ENCODE measurements at places on chromosomes 2 and 18.

- peak; percentile 15 for DNase-seq
These were observed 148.0 kb downstream of the SMAD7 start for GRCh38 chr18:48802543-48803290.

- no peak for DNase-seq
These were observed 87.8 kb downstream of the KCTD1 start for GRCh38 chr18:26460449-26461091.

DNA sequence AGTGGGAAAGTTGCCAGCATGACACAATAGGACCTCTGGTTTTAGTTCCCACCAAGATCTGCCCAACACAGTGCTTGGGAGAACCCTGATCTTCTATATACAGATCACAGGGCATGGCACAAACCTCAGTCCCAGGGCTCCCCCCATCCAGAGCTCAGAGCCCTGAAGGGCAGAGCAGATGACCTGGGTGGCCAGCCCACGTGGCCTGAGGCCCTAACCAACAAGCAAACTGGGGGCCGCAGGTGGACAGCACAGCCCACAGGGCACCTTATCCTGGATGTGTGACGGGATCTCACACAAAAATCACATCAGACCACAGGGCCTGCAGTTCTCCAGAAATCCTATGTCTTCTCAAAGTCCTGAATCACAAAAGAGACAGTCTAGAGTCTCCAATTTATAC, 34.7 kb downstream of the CRACDL start:
- DNase-seq = no peak

DNA sequence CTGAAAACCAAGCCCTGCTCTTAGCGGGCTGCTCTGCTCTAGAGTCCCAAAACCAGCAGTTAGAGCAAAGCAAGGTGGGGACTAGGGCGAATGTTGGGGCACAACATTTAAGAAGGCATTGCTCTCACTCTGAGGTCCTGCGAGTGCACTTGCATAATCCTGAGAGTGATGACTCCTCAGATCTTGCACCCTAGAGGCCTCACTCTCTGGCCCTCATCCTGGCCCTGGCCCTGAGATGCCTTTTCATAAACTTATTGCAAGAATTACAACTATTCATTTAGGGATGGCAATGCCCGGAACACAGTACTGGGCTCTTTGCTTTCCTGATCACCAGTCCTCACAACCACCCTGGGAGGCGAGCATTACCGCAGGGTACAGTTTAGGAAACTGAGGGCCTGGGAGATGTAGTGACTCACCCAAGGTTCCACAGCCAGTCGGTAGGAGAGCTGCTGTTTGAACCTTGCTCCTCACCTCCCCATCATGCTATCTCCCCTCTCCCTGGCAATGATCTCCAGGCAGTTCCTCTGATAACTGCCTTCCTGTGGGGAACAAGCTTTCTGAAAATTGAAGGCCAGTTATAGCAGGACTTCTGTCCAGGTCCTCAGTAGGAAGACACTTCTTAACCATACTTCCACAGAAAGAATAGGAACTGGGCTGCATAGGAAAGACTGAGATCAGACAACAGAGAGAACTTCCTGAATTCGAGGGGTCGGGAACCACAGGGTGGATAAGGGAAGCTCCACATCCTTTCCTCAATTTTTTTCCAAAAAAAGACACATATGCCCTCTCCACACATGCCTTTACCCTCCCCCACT, 91.3 kb downstream of the TNS1 start:
- no peak for DNase-seq

DNA sequence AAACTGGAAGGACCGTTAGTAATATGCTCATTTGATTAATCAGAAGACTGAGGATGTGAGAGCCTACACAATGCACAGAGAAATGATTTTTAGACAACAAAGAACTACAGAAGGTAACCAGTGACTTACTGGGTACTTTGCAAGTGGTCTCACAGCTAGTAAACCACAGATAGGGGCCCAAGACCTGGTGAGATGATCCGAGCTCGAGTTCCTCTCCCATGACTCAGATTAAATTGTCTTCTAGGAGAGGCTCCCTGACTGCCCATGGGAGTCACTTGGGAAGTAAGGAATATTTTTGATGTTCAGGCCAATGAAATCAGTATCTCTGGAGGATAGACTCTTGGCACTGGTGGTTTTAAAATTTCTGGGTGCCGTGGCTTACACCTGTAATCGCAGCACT, 220.2 kb downstream of the CLIP4 start:
- no peak for DNase-seq

- DNase-seq = no peak
These were observed 519.9 kb downstream of the KCNJ3 start for GRCh38 chr2:155218292-155218924.

DNA sequence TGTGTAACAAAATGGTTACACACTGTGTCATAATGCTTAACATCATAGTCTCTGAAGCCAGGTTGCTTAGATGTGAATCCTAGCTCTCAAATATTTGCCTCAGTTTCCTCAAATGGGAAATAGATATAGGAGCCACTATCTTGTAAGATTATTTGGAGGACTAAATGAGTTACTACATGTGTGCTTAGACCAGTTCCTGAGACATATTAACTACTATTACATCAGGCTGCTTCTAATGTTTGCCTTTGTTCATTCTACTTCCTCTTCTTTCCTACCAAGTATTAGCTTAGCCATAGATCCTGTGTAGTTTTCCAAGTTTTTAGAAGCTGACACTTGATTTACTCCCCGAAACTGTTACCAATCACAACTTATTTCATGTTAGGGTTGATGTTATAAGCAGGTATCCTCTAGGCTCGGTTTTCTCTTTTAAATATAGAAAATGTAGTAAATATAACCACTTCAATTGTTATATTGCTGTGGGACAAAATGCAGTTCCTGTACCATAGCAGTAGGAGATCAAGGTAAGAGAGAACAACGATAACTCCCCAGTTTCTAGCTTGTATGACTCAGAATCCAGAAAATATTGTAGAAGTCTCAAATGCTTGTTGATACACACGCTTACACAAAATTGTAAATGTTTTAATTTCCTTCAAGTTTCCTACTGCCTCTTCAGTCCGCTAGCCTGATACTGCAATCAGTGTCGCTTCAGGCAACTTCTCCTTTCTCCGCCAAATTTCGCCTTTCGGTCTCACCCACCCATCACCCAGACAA, 751 bp upstream of the DNAJC10 start:
- no peak for DNase-seq

DNA sequence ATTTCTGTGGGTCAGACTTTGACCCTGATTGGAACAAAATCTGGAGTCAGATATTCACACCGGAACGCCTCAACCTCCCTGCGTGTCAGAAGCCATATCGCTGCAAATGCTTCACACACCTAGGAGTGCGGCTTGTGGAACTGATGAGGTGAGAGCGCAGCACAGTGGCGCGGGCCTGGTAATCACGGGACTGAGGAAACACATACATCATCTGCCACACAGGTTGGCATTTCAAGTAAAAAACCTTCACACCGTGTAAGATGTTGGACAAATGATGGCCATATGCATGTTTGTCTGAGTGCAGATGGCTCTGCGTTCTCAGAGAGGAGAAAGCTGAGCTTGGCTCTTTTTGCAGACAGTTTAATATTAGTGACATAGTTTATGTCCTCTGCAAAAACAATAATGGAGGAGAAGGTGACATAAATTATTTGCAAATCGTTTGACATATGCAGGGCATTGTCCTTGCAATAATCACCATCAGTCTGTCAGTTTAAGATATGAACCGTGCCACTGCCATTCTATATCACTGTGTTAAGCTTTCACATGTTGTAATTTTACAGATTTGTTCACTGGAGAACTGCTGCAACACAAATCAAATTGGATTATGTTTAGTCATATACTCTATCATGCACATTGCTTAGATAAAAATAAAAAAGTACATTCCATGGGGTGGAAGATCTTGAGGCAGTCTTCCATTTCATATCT, 101.4 kb downstream of the MTX2 start:
- no peak for DNase-seq

- DNase-seq = no peak
These were observed 33.0 kb upstream of the SNED1 start for GRCh38 chr2:240965296-240965904.

- DNase-seq = no peak
These were observed 125.0 kb upstream of the MSH6 start for GRCh38 chr2:47657886-47658489.

- DNase-seq = no peak
These were observed 26.9 kb upstream of the CCBE1 start for GRCh38 chr18:59724103-59724502.

DNA sequence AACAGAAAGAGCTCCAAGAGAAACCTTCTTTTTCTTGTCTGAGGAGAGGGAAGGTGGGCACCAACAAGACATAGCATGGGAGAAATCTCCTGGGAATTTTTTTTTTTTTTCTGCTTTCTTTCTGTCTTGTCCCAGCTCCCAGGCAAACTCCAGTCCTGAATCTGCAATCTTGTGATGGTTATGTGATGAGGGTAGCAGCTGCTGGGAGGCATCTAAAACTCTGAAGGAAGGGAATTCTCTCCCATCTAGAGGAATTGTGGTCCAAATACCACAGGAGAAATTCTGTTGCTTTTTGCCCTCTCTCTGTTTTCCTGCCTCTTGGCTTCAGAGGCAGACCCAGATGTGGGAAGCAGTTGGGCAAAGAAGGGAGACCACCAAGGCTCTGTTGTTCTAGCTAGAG, 16.7 kb downstream of the SCRN3 start:
- no peak for DNase-seq

DNA sequence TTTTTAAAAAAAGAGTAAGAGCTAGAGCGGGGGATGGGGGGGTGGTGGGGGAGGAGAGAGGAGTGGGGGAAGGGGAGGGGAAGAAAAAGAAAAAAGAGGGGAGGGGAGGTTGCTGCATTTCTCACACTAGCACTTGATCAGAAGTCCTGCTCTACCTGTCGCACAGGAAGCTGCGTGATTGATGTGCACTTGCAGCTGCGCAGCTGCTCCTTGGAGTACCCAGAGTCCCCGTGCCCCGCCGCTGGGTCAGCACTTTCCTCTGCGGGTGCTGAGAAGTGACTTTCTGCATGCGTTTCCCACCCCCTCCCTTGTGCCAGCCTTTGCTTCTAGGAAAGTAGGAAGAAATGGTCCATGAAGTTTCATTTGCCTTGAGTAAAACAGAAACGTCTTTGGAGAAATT, 297.3 kb downstream of the ETAA1 start:
- no peak for DNase-seq

DNA sequence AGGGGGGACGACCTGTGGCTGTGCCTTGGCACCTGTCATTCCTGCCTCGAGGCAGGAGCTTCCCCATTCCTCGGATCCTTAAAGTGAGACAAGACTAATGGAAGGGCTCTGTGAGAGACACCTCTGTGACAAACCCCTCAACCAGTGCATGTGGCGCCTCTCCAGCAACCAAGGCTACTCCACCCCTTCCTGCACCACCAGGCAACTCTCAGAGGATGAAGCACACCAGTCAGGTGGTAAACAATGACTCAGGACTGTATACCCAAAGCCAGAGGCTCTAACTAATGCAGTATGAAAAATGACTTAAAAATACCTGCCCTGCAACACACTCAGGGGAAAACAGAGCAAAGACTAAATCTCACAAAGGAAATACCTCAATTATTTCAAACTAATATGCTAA, 136.9 kb downstream of the UXS1 start:
- DNase-seq = peak; percentile 79

GRCh38 chr2:171210864-171211431, 50.3 kb upstream of the TLK1 start:
- DNase-seq = peak; percentile 52

DNA sequence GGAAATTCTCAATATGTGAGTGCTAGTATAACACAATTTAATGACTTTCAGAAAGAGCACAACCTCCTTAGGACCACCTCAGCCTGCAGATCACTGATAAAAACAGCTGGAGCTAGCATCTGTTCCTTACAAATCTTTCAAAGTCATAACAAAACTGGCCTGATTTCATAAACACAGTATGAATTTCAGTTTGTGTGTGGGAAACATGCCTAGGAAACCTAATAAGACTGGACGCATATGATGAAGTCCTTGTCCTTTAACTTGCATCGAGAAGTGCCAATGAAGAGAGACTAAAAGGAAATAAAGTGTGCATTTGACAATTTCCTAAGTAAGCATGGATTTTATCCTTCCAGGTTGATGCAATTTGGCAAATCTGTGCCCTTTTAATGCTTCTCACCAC, 74.1 kb upstream of the KLHL14 start:
- DNase-seq = no peak

DNA sequence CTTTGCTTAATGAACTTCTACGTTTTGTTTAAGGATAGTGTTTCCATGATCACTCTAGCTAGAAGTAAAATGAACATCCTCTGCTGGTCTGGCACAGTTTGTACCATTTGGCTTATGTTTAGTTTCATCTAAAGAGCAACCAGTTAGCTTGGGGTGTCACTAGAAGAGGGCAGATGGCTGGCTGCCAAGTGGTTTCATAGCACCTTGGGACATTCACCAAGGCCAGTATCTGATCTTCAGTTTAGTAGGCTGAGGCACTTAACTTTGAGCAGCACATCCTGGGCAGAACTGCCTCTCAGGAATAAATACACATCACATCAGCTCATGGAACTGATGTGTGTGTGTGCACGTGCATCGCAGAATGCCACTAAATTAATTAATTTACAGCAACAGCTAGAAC, 68.4 kb downstream of the NXPH2 start:
- DNase-seq = no peak

DNA sequence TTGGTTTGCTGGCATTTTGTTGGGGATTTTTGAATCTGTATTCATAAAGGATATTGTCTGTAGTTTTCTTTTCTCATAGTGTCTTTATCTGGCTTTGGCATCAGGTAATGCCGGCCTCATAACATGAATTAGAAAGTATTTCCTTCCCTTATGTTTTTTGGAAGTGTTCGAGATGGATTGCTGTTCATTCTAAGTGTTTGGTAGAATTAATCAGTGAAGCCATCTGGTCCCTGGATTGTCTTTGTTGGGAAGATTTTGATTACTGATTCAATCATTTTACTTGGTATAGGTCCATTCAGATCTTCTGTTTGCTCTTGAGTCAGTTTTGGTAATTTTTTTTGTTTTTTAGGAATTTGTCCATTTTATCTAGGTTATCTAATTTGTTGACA, 22.3 kb downstream of the KIAA1328 start:
- DNase-seq = no peak

GRCh38 chr18:80119111-80119510, 10.0 kb downstream of the ADNP2 start:
- DNase-seq = no peak

GRCh38 chr2:11348209-11348749, 3.8 kb upstream of the ROCK2 start:
- no peak for DNase-seq

DNA sequence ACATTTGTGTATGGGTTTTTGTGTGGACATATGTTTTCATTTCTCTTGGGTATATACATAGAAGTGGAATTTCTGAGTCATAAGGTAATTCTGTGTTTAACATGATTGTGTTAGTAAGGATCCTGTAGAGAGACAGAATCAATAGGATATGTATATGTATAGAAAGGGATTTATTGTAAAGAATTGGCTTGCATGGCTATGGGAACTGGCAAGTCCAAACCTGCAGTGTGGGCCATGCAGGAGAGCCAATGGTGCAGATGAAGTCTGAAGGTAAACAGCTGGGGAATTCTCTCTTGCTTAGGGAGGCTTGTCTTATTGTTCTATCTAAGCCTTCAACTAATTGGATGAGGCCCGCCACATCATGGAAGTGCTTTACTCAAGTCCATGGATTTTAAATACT, 39.2 kb upstream of the IL1R2 start:
- no peak for DNase-seq

GRCh38 chr2:219521066-219521880, 7.0 kb downstream of the ASIC4 start:
- DNase-seq = no peak

- peak; percentile 32 for DNase-seq
These were observed 99.7 kb downstream of the MEP1B start for GRCh38 chr18:32289483-32290075.

Data from CD4-positive, alpha-beta T cell treated with Interleukin-17A for 4 hours (primary cell).